Left lung (tissue), 14 donors: ENCODE measurements at places on chromosomes 4 and X.

DNA sequence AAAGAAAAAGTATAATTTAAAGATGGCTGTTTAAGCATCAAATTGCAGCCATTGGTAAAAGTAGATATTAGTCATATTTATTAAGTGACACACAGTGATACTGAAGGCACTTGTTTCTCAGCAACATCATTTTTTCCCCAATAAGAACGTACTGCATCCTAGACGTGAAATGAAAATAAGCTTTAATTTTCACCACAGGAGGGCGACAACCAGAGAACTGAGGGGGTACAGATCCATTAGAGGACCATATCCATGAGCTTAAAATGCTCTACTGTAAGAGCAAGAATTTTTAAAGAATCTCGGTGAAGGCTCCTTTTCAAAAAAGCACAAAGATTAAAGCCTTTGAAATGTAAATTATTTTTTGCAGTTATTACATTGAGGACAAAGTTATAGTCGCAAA lies 33.4 kb downstream of the FRG1 start:
- DNase-seq, result no peak

DNA sequence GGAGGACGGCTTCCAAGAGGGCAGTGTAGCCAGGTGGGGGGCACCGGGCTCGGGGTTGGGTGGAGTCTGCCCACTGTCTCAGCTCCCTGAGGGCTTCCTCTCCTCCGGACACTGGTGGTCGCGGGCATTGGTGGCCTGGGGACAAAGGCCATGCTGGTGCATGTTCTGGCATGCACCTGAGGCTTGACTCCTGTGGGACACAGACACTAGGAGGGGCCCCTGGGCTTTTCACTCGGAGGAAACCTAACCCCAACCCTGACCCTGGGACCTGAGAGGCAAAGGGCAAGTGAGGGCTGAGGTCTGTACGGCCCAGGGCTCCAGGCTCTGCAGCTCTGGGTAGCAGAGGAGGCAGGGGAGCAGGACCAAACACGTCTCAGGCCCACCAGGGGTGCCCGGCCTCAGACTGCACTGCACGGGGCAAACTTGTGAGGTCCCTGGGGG lies 22.3 kb upstream of the FGFR3 start:
- DNase-seq, result no peak

- DNase-seq, result no peak
Measured at GRCh38 chrX:100717363-100717762, 14.6 kb downstream of the SYTL4 start.

GRCh38 chrX:108186811-108187210 lies 95.2 kb downstream of the ATG4A start:
- DNase-seq, result no peak

DNA sequence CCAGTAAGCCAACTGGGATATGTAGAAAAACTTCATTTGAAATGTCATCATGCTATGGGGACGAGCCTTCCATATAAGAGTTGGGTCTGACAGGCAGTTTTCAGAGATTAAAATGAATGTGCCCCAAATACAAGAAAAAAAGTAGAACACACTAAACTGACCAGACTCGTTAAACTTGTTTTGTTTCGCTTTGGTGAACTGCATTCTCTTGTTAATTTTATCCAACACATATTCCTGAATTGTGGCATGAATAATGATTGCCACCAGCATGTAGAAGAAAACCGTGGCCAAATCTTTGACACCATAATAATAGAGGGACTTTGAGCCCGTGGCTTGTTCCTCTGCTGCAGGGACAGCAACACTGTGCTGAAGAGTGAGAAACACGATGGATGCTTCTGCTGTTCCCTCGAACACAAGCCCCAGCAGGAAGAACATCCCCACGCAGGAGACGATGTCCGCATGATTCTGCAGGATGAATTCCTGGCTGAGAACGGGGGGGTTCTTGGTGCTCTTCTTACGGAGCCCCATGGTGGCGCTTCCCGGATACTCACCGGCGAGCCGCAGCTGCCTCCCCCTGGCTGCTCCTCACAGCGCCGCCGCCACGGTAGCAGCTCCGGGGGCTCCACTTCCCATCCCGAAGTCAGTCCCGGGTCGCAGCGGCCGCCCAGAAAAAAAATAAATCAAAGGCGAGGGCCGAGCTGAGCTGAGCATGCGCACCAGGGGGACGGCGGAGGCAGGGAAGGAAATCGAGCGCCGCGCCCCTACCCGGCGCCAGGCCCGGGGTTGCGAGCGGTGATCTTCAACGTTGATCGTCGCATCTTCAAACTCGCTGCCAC lies at the start of gene TRAM1L1:
Gene TRAM1L1 (minus strand): TSS at position 711 of the 836 bp plus-strand sequence. CDS start 183 bp downstream, at position 528.
- DNase-seq, result peak; percentile 61

GRCh38 chr4:173763389-173763788 lies 233.4 kb upstream of the HAND2 start:
- DNase-seq, result no peak

DNA sequence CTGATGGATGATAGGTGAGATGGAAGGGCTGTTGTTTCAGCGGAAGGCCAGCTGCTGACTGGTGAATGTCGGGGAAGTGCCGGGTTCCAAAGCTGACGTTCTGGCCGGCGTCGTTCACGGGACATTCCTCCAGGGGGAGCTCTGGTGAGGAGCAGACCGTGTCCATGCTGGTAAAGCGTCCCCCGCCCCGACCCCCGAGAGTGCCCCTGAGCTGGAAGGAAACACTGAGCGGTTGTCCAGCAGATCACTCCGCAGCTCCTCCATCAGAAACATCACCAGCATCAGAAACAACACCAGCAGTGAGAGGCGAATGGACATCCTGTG lies 18.6 kb upstream of the ADRA2C start:
- DNase-seq, result no peak

GRCh38 chr4:63211776-63212479 lies 1197.3 kb downstream of the TECRL start:
- no peak for DNase-seq

DNA sequence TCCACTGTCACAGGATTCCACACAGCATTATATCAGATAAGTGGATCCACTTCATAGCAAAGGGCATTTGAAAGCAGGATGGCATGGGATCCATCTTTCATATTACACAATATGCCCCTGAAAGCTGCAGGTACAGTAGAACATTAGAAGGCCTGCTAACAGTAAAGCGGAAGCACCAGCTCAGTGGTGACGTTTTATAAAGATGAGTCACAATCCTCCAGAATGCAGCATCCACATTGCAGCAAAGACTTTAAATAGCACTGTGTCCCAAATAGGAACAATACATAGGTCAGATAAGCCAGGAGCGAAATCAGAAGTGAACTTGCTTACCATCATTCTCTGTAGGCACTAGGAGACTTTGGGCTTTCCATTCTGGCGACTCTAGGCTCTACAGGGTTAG lies 609.5 kb upstream of the FAT1 start:
- DNase-seq, result no peak

GRCh38 chr4:103996637-103997036 lies 276.9 kb upstream of the TACR3 start:
- DNase-seq, result no peak

DNA sequence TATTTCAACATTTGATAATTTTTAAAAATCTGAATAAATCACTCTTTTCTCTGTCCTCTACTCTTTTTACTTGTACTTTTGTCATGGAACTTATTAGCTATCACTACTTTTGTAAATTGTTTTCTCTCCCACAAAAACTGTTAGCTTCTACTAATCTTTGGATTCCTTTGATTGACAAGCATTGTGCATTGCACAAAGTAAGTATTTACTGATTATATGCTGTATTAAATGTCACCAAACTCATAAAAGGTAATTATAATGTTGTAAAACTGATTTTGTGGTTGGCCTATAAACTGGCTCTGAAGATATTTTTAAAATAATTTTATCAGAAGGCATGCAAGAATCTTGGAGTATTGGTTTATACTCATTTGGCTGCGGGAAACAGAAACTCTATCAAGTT lies 15.0 kb upstream of the SEC24B start:
- DNase-seq, result no peak

DNA sequence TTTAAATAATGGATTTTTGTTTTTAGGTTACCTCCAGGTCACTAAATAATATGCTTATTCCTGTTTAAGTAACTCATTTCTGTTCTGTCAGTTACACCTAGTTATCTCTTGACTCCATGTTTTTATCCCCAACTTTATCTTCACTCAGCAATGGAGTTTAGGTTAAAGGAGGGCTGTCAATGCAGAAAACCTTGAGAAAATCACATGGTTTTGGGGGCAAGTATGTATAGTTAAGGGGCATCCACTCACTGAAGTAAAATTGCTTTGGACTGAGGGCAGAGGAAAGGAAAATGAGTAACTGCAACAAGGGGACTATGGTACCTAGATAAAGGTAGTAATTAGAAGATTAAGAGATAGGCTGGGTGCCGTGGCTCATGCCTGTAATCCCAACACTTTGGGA lies 87.1 kb downstream of the UBE2K start:
- no peak for DNase-seq

DNA sequence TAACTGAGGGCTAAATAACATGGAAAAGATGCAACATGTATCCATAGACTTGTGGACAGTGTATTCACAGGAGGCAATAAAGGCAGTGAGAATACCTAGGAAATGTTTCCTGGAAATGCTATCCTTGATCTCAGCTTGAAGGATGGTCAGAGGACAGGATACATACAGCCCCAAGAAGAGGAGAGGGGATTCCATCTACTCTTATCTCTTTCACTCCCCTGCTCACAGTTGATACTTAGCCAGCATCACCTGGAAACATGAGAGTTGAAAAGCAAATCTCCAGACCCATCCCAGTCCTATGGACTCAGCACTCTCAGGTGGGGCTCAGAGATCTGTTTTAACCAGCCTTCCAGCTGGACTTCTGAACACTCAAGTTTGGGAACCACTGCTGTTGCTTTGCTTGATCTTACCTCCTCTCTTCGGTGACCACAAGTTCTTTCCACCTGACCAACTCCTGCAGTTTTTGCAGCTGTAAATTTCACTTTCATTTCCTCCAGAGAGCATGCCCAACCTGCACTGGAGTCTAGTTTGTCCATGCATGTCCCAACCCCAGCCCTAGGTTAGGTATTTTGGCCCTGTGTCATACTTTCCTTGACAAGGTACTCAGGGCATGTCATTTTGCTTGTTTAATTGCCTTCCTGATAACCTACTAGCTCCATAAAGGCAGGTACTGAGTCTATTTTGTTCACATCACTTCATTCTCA lies 10.4 kb downstream of the RELL1 start:
- no peak for DNase-seq
